ENCODE measurements at places on chromosomes 6 and 20. TPM values are rescaled to one million over a fixed set of nuclear protein-coding genes. Genes with fewer than 3 reads are reported as not detected.

DNA sequence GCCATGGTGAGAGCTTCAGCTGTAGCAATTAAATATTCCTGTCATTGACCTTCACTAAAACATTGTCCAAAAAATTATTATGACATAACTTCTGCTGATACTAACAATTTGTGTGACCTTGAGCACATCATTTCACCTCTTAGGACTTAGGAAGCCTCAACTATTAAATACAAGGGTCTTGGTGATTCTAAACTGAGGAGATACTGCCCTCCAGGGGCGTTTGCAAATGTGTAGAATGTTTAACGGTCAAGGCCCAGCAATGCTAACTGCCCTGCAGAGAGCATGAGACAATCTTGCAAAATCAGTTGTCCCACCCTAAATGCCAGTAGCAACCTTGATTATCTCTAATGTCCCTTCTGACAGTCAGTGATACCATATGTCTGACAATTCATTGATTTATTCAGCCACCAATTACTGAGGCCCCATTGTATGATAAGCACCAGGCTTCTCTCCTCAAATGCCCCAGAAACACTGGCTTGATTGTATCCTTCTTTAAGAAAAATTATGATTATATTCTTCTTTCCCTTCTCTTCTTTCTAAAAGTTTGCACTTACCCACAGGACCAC is 284.1 kb upstream of the PLN start:
- DNase-seq, result no peak

- DNase-seq, result peak; percentile 58
These were observed 2.9 kb downstream of the EEF1A2 start for GRCh38 chr20:63495741-63496595.

DNA sequence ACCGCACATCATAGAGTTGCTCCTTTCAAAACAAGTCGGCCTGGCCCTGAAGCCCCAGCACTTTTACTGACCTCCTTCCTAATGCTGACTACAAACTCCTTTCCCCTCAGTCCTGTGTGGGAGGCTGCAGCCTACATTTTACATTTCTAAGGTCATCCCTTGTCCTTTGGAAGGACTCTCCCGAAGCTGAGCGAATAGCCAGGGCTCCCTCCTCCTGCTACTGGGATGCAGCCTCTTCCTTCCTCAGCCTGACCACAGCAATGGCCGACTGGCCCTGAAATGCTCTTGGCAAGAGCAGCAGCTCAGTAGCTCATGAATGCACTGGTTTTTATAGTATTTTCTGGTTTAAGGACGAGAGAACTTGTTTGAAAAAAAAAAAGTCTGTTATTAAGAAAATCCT is 679 bp downstream of the ADGRF5 start:
- DNase-seq, result no peak

The SPEF1 gene
- polyA plus RNA-seq, result not detected

The XKR7 gene
- 0.12 TPM for polyA plus RNA-seq

DNA sequence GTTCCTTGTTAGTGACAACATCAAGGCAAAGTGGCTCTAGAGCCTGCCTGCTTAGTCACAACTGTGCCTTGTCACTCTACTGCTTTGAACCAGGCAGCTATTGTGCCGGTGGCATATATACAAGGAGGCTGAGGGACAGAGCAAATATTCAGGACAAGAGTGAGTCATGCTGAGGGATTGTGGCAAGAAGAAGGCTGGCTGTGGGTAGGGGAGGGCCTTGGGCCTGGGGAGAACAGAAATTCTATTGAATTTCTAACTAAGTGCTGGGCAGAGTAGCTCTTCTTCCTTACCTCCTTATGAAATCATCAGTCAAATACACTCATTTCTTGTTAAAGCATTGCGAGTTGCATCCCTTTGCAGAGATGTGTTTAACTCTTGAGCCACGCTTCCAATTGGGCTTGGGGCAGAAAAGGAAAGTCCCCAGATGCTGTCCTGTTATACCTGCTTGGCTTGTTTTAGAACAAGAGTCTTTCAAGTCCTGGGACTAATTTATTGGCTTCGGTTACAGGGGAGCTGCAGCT is 59.7 kb downstream of the PFDN4 start:
- no peak for DNase-seq

GRCh38 chr6:32954986-32955802 is 2.3 kb upstream of the HLA-DMA start:
- no peak for DNase-seq

DNA sequence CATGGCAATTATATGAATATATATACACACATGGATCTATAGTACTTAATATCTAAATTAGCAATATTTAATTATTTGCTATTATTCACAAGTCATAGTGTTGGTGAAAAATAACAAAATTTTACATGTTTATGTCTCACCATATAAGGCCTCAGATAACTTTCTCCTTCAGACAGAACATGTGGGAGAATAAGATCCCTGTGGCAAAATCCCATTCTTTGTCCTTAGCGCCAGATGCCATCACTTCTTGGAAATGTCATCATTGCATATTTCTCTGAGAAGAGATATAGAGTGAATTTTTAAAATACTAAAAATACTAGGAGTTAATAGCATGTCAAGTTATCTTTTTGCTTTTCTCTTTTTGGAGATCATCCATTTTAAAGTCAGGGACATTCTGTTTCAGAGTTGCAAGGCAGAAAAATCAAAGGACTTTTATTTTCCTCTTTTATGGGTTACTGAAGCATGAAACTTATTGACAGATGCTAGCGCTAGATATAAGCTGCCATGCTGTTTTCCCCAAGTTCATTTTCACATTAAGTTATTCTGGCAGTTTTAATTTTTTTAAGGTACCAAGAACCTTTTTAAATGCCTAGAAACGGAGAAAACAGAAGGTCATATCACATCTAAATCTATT is 30.4 kb upstream of the STXBP5 start:
- DNase-seq, result no peak

The NAA20 gene
- polyA plus RNA-seq, result 73.4 TPM

The AFDN gene
- 32.2 TPM for polyA plus RNA-seq

- no peak for DNase-seq
These were observed 8.3 kb downstream of the FAM83D start for GRCh38 chr20:38934530-38934929.

GRCh38 chr20:45510242-45510862 is 5.1 kb downstream of the SPINT3 start:
- DNase-seq, result no peak

The BANF2 gene
- not detected for polyA plus RNA-seq

DNA sequence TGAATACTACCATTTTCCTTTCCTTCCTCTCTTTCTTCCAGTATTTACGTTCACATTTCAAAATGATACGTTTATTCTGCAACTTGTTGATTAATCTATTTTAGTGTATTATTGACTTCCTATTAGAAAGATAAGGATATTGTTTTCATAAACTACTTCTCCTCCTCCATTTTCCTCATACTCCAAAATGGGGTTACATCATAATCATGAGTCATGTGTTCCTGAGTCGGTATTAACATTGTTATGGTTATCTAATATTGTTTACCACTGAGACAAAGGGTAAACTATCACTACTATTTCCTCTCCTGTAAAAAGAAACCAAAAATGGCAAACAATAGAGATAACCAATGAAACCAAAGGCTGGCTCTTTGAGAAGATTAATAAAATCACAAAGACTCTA is 126.5 kb upstream of the CDYL start:
- DNase-seq, result no peak

DNA sequence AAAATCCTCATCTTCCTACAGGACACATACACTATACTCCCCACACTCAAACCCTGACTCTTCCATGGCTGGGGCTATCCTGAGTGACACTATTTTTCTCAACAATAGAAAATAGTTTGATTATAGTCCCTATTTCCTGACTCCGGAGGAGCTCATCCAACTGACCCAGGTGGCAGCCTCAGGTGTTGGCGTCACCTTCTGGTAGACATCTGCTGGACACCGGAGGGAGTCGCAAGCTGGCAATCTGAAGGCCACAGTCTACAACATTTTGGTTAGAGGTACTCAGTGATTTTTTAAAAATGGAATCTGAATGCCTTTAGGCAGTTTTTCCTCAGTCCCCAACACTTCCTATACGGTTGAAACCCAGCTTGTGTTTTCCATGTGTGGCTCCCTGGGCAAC is 32.2 kb upstream of the OCSTAMP start:
- no peak for DNase-seq

GRCh38 chr20:49230021-49230420 is 10.8 kb downstream of the DDX27 start:
- DNase-seq, result no peak

The TMEM170B gene
- polyA plus RNA-seq, result not detected

DNA sequence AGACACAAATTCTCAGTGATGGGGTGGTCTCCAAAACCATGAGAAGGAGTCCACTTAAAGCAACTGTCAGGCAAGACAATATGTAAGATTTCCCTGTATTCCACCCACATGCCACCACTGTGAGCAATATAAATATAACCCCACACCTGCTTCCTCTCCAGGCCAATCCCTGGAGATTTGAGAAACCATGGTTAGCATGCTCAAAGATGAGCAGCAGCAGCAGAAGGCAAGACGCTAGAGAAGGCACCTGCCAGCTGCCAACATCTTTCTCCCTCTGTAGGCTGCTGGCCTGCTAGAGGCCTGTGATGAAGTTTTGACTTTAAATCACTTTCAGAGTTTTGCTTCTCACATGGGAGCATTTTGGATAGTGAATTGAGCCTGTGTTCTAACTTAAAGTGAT is 7.9 kb upstream of the SOD2 start:
- no peak for DNase-seq

- DNase-seq, result no peak
These were observed 632.2 kb downstream of the COL12A1 start for GRCh38 chr6:74573613-74574012.

The FOXQ1 gene
- polyA plus RNA-seq, result 0.12 TPM

- no peak for DNase-seq
These were observed 11.0 kb downstream of the TREM1 start for GRCh38 chr6:41275489-41275888.

DNA sequence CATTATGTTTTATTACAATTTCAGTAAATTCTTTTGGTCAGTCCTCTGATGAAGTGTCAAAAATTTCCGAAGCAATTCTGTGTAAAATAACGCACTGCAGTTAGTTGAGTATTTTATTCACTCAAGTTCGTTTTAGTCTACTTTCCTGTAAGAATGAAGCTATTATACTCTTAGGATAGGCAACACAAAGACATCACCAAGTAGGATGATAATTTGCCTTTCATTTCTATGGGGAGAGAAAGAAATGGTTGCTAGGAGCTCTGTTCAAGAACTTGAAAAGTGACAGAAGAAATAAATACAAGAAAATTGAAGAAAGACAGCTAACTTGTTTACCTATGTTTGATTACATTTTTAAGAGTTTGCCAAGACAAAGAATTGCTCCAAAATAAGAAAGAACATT is 290.4 kb downstream of the EYS start:
- no peak for DNase-seq

The FAM83D gene
- 9.5 TPM for polyA plus RNA-seq

The HLA-DQB1 gene
- 1.4 TPM for polyA plus RNA-seq

The SLC26A8 gene
- polyA plus RNA-seq, result 0.15 TPM

- DNase-seq, result no peak
These were observed 1.6 kb upstream of the FOXA2 start for GRCh38 chr20:22585786-22586493.

- DNase-seq, result no peak
These were observed 220.5 kb upstream of the HSF2 start for GRCh38 chr6:122178988-122179387.

DNA sequence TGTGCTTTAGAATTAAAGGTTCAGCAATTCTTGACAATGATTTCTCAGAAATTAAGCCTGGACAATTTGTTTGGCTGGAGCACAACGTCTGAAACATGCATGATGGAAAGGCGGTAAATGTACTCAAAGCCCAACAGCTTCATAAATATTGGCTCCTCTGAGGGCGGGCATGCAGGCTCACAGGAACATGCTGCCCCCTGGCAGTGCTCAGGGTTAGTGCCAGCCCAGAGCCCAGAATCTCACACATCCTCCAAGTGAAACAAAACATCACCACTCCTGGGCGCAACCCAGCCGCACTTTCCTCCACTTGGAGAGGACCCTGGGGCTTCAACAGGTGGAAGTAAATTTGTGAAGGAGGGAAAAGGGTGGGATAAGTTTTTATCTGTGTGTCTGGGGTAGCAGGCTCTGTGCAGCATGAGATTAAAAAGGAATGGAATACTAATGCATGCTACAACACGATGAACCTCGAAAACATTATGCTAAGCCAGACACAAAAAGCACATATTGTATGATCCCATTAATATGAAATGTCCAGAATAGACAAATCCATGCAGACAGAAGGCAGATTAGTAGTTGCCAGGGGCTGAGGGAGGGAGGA is 54.1 kb upstream of the PTPRT start:
- DNase-seq, result no peak

- DNase-seq, result no peak
These were observed 38.8 kb downstream of the HLA-F start for GRCh38 chr6:29762051-29762450.

DNA sequence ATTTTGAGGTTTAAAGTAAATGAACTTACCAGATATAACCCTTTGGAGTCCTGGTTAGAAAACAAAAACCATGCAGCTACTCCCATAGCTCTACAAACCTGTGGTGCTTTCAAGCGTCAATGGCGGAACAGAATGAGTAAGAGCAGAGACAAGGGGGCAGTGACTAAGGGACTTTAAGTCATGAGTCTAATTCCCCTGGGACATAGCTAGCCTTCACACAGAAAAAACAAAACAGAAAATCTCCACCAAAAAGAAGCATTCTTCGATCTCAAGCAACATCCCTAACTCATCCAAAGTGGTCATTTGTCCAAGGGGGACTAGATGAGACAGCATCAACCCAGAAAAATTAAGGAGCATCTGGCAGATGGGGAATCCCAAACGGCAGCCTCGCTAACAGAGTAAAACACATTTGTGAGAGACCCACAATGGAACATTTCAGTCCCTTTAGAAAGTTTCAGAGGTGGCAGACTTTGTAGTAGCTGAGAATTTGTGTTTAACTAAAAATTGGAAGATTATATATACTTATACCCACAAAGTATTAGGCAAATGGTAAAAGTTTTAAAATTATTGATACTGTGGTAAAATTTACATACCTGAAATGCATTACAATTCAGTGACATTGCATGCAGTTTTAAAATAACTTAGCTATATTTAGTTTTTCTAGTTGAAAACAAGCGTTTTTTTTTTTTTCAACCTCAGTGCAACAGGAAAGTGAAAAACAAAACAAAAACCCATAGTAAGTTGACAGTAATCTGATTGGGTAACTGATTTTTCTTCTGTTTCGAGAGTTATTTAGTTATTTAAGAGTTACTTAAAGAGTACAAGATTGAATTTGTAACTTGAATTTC is 67.5 kb downstream of the KCNQ5 start:
- no peak for DNase-seq

The PMEPA1 gene
- 18.3 TPM for polyA plus RNA-seq

The TTBK1 gene
- polyA plus RNA-seq, result not detected

- no peak for DNase-seq
These were observed 6.1 kb downstream of the EEF1A1 start for GRCh38 chr6:73514746-73515110.

DNA sequence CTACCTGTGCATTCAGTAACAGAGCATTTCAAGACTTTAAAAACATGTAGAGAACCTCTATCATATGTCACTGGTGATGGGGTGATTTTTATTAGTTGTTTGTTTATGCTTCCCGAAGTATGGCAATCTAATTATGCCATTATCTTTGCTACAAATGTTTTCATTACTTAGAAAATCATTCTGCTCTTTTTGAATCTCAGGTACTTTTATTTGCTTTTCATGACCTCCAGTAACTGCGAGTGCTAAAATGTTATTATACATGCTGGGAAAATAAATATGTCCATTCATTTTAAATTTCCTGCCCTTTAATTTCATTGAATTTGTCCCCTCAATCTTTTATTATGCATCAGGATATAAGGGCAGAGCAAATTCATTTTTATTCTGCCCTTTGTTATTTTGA is 515.7 kb downstream of the NKAIN2 start:
- no peak for DNase-seq

- no peak for DNase-seq
These were observed 128.5 kb downstream of the TPBG start for GRCh38 chr6:82492134-82492533.

- no peak for DNase-seq
These were observed 33.5 kb upstream of the GCLC start for GRCh38 chr6:53578371-53578770.

All from muscle of arm (tissue), 14 donors.